Stimulated activated CD8-positive, alpha-beta memory T cell treated with anti-CD3 and anti-CD28 coated beads, Interleukin-15, amount 100 ng/mL, for 4 hours (primary cell): ENCODE measurements at places on chromosomes 2 and 18.

- no peak for DNase-seq
These were observed 63.8 kb upstream of the ZC3H15 start for GRCh38 chr2:186422226-186422625.

DNA sequence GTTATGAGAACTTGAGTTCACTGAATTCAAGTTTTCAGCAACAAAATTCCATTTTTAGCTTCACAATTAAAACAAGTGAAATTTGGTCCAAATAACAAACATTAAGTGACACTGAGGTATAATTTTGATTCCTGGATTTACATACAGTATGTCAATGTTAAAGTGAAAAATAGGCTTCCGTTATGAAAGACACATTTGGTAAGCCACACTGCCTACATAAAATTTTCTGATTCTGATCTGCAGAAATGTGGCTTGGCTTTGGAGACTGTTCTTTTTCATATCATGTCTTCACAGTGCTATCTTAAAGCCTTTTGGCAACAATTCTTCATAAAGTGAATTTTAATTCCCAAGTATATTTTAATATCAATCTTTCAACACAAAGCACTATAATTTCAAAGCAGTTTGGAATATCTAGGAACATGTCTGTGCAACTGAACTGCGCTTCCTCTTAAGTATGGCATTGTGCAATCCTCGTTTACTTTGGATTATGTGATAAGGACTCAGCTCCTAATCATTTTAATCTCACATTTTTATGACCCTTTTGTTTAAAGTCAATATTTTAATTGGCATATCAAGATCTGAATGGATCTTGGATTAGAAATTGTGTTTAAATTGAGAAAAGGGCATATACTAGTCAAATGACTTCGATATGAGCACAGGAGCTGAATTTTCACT is 60.0 kb downstream of the RBMS1 start:
- DNase-seq, result no peak

DNA sequence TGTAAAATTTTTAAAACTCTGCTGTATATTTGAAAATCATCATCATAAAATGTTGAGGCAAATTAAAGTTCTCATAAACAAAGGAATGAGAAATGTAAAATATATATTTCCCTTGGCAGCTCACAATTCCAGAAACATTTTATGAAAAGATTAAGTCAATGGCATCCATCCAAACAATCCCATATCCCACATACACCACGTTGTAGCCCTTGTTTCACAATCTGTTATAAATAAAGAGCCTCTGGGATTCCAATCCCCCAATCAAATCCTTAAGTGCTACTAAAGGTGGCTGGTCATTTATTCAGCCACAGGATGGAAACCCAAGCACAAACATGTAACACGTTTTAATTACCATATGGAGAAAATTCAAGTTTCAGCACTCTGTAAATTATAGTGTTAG is 51.7 kb downstream of the GFPT1 start:
- DNase-seq, result no peak

- no peak for DNase-seq
These were observed 66.6 kb upstream of the PELI1 start for GRCh38 chr2:64210816-64211215.

DNA sequence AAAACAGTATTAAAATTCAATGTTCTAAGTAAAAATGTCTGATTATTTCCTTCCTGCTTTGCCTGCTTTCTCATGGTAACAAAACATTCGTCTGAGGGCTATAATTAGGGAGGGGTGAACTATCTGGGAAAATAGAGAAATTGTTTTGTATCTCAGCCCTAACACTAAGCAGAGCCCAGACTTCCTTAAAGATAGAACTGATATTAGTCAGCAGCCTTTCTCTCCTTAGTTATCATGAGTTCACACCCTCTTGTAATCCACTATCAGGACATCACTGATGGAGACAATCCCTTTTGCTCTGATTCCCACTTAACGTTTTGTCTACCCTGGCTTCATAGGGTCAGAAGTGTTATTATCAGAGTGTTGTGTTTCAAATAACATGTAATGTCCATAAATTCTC is 701.1 kb upstream of the ZEB2 start:
- no peak for DNase-seq

- no peak for DNase-seq
These were observed 147.6 kb upstream of the ITGA4 start for GRCh38 chr2:181309586-181309985.

- DNase-seq, result no peak
These were observed 398.1 kb downstream of the TNS1 start for GRCh38 chr2:217604527-217605194.

GRCh38 chr2:68379184-68379708 is 14.2 kb downstream of the PLEK start:
- no peak for DNase-seq

DNA sequence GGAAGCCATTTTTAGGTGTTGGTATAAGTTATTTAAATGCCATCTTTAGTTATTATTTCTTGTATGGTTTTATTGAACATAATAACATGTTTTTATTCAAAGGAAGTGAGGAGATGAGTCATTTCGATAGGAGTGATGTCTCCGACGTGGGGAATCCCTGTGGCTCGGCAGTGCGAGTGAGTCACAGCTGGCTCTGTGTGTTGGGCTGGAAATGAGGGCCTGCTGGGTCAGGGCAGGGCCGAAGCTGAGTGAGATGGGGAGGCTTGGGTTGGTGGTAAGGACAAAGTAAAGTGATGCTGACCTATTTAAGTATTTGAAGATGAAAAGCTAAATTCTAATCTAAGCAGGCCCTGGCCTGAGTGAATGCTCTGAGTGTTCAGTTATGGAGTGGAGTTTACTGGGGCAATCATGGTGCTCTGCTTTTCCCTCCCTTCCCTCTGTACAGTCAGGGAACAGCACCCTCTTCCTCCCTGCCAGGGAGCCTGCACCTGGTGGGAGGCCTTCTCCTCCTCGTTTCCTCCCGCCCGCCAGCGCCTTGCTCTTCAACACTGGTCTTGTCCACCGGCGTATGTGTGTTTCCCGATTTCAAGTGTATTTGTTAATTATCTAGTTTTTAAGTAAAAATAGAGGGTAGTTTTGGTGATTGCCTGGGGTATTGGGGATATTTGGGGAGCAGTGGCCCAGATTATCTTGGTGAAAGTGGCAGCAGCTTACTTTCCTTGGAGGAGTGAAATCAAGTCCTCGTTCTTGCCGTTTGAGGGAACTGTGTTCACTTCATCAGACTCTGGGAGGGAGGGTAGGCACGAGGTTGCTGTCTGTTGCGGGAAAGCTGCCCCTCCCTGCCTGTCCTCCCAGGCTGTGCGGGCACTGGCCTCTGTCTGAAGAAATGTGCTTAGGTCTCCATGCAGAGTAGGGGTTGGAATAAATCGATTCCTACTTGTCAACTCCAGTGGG is 157.0 kb downstream of the LDLRAD4 start:
- DNase-seq, result peak; percentile 39

GRCh38 chr2:102094917-102095316 is 47.6 kb upstream of the IL1R1 start:
- no peak for DNase-seq

DNA sequence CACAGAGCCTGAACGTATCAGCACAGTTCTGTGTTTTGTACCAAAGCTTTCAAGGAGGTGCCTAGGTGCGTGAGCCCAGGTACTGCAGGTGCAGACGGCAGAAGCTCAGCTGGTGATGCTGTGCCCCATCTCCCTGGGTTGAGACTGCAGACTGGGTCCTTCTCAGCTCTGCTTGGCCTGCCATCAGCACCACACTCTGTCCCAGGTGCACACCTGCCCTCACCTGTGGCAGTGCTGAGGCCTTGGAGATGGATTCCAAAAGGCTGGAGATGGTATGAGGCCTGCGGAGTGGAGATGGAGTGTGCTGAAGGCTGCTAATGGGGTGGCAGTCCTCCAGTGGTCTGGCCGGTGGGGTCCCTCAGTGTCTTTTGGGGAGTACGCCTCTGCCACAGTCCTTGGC is 9.3 kb downstream of the LDLRAD4 start:
- no peak for DNase-seq

DNA sequence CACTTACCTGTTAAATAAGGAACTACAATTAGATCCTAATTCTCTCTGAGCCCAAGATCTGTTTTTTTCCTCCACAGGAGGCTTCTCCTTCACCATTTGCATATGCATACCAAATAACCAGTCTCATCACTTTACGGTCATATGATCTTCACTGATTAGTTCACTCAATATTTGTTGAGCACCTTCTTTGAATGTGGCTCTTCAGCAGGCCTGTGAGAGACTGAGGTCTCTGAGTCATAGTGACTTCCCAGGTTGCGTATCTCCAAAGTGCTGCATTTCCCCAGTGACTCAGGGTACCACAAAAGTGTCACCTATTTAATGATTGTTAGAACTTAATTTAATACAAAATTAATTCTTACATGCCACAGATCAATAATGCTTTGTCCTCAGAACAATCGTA is 108.8 kb upstream of the TRIB2 start:
- no peak for DNase-seq

- no peak for DNase-seq
These were observed 32.5 kb downstream of the IDH1 start for GRCh38 chr2:208222351-208222750.

- DNase-seq, result no peak
These were observed 1.4 kb downstream of the B3GNT2 start for GRCh38 chr2:62197011-62197924.

- no peak for DNase-seq
These were observed 103.3 kb downstream of the CTAGE1 start for GRCh38 chr18:22314420-22314819.

DNA sequence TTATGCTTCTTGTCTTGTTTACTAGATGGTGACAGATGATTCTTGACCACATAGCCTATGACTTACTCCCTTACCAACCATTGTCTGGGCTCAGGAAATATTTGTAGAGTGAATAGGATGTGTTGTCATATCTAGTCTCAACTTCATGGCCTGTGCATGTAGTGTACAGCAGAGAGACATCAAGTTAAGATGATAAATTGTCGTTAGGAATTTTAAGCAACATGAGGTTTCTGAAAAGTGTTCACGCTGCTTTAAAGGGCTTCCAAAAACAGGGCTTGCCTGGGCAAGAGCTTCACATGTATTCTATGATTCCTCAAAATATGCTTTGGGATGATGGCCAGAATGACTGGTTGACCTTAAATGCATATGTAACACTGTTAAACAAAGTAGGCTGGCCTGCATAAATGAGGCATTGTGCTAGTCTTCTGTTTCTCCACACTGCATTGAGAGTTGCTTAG is 424.0 kb downstream of the RND3 start:
- DNase-seq, result no peak

DNA sequence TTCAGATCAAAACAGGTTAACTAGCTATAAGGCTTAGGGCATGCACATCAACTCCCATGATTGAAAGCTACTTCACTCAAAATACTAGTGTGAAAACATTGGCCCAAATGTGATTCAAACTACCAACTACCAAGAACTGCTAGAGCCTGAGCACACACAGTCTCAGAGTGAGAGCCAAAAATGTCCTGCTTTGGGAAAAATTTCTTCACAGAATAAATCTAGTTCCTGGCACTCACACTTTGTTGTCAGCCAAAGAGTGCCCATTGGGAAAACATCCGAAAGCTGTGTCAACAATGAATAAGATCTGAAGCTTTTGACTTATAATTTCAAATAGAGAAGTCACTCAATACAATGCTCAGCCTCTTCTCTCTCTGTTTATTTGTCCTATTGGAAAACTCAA is 182.7 kb downstream of the LRATD1 start:
- no peak for DNase-seq

DNA sequence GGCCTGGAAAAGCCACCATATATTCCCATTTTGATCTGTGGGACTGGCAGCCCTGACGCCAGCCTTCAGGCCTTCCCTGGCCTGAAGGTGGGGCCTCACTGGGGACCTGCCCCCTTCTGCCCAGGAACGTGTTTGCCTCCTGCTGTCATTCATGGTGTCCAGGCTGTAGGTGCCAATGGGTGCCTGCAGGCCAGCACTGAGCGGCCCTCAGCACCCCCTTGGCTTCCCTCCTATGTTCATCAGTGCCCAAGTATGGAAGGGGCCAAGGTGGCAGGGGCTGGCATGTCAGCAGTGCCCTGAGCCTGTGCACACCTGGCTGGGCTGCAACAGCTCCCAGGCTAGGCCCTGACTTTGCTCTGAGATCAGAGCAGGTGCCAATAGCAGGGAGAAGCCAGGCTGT is 800.3 kb upstream of the RAB6C start:
- no peak for DNase-seq

- no peak for DNase-seq
These were observed 34.8 kb downstream of the POU3F3 start for GRCh38 chr2:104888489-104889258.

DNA sequence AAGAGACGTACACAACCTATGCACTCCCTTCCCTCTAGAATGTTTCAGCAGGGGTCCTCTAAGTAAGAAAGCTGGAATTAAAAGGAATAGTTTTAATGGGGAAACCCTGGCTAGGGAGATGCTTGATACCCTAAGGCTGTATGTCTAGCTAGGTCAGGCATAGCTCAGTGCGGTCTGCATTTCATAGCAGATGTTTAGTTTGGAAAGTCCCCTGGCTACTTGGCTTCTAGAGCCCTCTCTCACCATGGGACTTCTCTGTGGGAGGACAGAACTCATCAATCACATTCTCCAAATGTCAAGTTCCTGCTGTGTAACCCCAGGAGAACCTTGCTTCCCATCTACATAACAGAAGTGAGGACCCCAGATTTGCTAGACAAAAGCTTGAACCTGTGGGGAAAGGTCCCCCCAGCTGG is 24.1 kb upstream of the ANXA4 start:
- DNase-seq, result no peak

- no peak for DNase-seq
These were observed 14.7 kb upstream of the CAPN13 start for GRCh38 chr2:30821960-30822359.

DNA sequence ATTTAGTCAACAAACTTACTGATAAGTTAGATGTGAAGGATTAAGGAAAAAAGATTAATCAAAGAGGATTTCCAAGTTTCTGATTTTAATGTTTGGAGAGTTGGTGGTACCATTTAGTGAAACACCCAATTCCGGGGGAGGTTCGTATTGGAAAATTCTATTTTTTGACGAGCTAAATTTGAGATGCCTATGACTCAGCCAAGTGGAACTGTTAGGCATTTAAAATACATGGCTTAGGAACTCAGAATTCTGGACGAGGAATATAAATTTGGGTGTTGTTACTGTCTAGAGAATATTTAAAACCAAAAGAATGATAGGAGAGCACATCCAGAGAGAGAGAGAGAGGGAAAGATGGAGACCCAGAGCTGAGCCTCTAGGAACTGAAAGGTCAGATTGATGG is 103.6 kb downstream of the TMX3 start:
- no peak for DNase-seq
